ENCODE measurements at places on chromosomes 12 and 14. TPM values are rescaled to one million over a fixed set of nuclear protein-coding genes. Genes with fewer than 3 reads are reported as not detected.

GRCh38 chr14:74065746-74066575 lies 18.3 kb downstream of the ALDH6A1 start:
- DNase-seq, result no peak

Gene CLEC4A
- 0.28 TPM for total RNA-seq

GRCh38 chr14:20438664-20439063 lies 2.7 kb upstream of the KLHL33 start:
- DNase-seq, result no peak

GRCh38 chr14:72907886-72908285 lies 14.0 kb upstream of the DPF3 start:
- DNase-seq, result no peak

DNA sequence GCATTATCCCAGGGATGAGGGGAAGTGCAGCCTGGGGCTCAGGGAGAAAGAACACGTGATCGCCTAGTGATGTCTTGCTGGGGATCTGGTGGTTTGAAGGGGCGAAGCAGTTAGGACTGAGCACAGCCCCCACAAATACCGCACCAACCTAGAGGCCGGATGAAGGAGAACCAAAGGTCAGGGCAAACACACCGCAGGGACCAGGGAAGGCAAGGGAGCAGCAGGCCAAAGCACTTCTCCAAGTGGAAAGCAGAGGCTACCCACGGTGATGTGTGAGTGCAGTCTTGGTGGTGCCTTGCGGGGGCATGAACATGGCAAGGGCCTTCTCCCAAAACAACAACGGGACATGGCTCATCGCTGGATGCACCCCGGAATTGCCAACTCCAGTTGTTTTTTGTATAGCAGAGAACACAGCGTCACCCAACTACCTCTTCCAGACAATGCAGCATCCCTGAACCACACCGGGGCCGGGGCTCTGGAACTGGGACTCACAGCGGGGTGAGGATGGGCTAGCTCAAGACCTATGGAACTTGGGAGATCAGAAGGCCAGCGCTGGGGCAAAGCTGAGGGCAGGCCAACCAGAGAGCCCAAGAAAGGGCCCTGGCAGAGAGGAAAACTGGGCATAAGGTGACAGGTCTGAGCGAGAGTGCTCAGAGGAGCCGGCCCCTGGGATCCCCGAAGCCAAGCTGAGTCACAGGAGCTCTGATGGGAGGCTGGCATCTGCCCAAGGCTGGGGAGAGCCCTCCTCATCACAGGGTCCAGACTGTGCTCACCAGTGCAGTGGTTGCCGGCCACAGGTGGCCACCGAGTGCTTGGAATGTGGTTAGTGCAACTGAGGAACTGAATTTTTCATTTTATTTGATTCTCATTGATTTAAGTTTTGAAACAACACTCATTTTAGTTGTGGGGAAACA lies 11.1 kb downstream of the GALNT16 start:
- no peak for DNase-seq

DNA sequence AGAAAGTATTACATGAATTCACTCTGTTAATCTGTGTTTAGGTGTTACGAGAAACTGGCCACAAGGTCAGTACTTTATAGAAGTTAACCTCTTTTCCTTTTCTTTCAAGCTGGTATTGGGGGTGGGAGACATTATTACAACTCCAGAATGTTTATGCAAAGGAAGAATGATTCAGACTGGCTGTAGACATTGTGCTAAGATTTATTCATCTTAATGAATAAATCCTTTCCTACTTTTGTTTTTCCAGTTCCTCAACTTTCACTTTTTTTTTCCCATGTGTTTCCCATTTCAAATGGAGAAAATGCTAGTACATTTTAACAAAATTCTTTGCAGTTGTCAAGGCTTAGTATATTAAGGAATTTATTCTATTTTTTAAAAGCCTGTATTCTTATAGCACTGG lies 1.3 kb downstream of the OTOGL start:
- no peak for DNase-seq

GRCh38 chr14:61836184-61836583 lies 74.0 kb downstream of the SNAPC1 start:
- DNase-seq, result no peak

- DNase-seq, result no peak
Observed at GRCh38 chr14:86015941-86016340, 486.0 kb downstream of the FLRT2 start.

GRCh38 chr12:116719731-116720528 lies 17.9 kb downstream of the SPRING1 start:
- DNase-seq, result no peak

GRCh38 chr12:29781705-29782266 lies 2.0 kb downstream of the TMTC1 start:
- no peak for DNase-seq

- no peak for DNase-seq
Observed at GRCh38 chr12:12990700-12991468, 9.2 kb downstream of the HEBP1 start.

DNA sequence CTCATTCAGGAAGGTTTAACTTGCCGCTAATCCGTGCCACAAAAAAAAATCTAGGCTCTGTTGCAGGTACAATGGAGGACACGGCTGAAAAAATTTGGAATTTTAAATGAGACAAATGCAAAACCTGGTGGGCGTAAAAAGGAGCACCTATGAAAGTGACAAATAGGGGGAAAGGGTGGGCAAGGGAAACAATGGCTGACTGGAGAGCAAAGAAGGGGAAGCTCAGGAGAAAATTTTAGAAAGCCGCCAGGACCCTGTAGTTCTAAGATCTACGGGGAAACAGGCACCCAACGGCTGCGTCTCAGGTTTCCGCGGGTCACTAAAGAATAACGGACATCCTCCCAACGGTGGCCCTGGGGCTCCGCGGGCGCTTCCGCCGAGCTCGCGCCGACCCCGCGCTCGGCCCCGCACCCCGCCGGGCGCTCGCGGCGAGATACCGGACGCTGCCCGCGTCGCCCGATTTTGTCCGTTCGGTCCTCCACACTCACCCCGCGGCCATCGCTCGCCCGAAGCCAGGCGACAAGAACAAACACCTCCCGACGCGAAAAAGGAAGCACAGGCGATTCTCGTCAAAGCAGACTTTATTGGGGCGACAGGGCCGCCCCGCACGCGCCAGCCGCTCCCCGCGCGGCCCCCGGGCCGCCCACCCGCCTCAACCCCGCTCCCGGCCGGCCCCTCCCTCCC lies 1.1 kb upstream of the YY1 start:
- peak; percentile 67 for DNase-seq

Gene SETD1B
- 15.6 TPM for total RNA-seq

GRCh38 chr12:20194171-20194570 lies 174.2 kb upstream of the PDE3A start:
- no peak for DNase-seq

GRCh38 chr14:24734917-24735500 lies 101.0 kb upstream of the GZMB start:
- DNase-seq, result no peak

DNA sequence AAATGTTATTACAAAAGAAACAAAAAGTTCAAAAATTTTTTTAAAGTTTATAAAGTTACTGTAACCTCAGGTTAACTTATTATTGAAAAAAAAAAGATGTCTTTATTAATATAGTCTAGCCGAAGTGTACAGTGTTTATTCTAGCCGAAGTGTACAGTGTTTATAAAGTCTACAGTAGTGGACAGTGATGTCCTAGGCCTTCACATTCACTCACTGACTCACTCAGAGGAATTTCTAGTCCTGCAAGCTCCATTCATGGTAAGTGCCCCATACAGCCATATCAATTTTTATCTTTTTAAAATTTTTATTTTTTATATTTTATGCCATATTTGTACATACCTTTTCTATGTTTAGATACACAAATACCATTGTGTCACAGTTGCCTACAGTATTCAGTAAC lies 10.4 kb downstream of the ATG2B start:
- no peak for DNase-seq

GRCh38 chr12:42981379-42981778 lies 391.8 kb upstream of the PRICKLE1 start:
- no peak for DNase-seq

- no peak for DNase-seq
Observed at GRCh38 chr12:49942512-49942893, 8.0 kb upstream of the AQP2 start.

Gene ACACB
- total RNA-seq, result 8.8 TPM

Gene GAS2L3
- 1.3 TPM for total RNA-seq

Data from activated naive CD8-positive, alpha-beta T cell treated with anti-CD3 and anti-CD28 coated beads for 36 hours (primary cell).